SK-N-SH treated with all-trans-retinoic acid at 6 μM for 48 hours (cell line): ENCODE measurements at places on chromosomes 11 and 22.

DNA sequence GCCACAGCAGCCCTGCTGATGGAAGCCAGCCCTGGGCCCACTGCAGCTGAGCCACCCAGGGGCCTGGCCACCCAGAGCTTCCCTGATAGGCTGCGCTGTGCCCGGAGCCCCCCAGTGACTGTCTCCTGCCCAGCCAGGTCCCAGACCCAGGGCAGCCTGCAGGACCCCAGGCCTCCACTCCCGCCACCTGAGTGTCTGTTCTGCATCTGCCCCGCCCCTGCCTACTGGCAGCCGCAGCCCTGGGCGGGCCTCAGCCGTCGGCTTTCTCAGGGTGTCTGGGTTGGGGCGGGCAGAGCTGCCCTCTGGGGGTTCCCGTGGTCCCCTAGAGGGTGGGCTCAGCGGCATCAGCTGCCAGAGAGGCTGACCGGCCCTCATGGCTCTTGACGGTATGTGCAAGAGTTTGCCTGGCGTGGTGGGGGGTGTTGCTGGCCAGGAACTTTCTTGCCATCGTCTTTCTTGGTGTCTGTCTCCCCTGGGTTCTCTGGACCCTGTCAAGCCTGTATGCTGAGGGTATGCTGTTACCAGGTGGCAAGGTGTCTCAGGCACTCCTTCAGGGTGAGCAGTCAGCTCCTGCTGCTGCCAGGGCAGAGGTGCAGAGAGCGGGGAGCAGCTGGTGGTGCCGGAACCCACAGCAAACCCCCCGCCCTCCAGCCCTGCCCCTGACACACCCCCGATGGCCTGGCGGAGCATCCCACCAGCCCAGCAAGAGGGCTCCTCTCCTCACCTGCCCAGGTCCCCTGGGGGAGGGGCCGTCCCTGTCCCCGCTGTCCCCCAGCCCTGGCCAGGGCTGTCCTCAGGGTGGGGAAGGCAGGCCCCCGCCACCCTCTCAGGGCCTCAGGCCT is 12.2 kb upstream of the PIM3 start:
- no peak for ATAC-seq

DNA sequence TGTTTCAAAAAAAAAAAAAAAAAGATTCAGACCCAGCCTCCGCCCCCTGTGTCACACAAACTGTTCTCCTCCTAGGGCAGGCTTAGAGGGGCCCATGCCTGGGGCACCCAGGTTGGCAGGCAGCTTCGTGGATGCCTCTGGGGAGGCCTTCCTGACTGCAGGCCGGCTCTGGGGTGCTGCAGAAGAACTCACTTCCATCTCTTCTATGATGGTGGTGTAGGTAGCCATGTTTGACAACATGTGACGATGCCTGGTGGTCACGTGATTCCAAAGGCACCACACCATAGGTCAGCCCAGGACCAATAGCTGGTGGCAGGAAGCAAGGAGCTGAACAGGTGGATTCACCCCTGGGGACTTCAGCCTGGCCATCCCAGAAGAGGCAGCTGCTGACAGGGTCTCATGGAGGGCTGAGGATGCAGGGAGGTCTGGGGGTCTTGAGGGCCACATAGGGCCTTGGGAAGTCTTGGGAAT is 24.1 kb upstream of the CELSR1 start:
- ATAC-seq = peak; percentile 61

- no peak for ATAC-seq
These were observed 44.6 kb upstream of the LIN7C start for GRCh38 chr11:27551127-27551526.

DNA sequence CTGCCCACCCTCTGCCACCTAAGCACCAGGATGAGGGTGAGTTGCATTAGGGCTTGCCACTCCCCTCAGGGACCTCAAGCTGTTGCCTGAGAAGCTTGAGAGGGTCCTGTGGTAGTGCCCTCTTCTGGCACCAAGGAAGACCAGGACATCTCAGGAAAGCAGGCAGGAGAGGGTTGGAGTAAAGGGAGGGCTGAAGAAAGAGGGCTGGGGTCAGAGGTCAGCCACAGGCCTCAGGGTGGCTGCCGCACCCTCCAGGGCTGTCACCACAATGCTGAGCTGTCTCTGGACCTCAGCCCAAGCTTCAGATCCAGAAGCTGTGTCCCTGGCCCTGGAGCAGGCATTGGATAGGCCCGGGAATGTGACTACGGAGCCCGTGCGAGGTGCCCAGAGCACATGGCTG is 4.1 kb downstream of the SAC3D1 start:
- no peak for ATAC-seq

DNA sequence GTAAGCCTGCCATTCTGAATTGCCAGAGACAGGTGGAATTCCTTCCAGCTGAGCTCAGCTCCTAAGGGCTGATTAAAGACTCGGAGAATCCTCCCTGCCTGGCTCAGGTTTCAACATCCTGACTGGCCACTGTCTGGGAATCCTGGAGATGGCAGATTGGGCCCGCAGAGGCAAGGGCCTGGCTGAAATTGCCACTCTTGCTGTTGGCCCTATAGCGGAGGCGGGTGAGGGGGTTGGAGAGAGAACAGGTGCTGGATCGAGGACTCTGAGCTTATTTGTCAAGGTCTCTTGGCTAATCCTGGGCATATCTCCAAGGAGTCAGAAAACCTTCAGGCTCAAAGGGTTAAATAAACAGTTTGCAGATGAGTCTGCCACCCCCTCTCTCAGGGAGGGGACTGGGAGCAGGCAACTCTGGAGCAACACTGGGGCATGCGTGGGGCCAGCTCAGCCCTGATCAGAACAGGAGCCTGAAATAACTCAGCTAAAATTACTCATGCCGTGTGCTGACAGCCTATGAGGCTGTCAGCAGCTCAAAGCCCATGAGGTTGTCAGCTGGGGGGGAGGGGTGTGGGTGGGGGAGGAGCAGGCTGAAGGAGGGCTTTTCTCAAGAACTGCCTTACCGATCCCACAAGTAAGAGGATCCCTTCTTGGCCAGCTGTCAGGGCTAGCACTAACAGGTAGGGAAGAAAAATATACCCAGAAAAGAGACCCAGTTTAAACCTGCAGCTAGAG is 14.7 kb upstream of the MFRP start:
- peak; percentile 85 for ATAC-seq

- no peak for ATAC-seq
These were observed 1.2 kb downstream of the C2CD2L start for GRCh38 chr11:119108146-119108856.

GRCh38 chr22:35972559-35972958 is 56.1 kb downstream of the RBFOX2 start:
- 0 out of 3 replicates have a peak, but pooled peaks have one; percentile 4 for ATAC-seq

- ATAC-seq = no peak
These were observed 108.8 kb downstream of the WT1 start for GRCh38 chr11:32326522-32326921.

DNA sequence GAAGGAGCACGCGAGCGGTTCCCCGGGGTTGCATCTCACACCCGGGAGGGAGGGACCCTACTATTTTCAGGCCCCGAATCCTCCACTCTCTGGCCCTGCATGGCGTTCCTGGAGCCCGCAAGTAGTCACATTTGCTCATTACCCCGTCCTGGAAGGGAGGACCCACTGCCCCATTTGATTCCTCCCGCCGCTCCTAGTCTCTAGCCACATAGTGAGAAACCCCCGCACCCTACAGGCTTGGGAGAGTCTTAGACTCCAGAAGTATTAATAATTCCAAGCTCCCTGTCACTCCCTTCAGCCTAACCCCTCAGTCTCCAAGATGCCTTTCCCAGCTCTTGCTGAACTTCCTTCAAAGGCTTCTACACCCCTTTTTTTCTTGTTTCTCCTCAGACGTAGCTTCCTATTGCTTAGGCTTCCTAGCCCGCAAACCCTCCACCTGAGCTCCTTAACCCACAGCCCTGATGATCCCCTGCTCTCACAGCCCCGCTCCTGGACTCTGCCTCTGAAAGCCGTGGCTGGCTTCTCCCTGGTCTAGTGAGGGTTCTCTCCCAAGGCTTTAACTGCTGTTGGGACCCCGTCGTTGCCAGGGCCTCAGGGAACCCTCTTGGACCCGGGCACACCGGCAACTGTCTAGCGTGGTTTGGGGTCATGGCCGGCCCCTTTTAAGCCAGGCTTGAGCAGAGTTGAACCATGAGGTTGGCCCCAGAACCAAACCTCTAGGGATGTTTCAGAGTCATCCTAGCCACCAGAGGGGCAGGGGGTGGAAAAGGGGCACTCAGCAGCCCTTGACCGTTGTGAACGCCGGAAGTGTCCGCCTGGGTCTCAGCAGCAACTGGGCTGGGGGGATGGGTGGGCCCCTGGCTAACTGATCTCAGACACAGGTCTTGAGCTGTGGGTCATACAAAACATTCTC is 862 bp downstream of the GGA1 start:
- ATAC-seq = peak; percentile 17

DNA sequence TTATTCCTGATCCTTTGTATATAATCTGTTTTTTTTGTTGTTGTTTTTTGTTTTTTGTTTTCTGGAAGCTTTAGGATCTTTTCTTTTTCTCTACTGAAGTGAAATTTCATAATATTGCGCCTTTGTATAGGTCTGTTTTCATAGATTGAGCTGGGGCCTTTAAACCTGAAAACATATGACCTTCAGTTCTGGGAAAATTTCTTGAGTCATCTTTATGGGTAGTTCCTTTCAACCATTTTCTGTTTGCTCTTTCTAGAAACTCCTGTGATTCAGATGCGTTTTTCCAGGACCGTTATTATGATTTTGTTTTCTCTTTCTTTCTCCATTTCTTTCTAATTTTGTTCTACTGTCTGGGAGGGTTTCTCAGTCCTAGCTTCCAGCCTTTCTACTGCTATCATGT is 43.7 kb downstream of the BSX start:
- ATAC-seq = no peak

DNA sequence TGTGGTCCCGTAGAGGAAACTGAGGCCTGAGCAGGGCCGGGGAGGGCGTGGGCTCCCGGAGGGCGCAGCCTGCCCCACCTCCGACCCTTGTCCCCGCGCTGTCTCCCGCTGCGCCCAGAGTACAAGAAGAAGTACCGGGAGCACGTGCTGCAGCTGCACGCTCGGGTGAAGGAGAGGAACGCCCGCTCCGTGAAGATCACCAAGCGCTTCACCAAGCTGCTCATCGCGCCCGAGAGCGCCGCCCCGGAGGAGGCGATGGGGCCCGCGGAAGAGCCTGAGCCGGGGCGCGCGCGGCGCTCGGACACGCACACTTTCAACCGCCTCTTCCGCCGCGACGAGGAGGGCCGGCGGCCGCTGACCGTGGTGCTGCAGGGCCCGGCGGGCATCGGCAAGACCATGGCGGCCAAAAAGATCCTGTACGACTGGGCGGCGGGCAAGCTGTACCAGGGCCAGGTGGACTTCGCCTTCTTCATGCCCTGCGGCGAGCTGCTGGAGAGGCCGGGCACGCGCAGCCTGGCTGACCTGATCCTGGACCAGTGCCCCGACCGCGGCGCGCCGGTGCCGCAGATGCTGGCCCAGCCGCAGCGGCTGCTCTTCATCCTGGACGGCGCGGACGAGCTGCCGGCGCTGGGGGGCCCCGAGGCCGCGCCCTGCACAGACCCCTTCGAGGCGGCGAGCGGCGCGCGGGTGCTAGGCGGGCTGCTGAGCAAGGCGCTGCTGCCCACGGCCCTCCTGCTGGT is 1.9 kb downstream of the NLRP6 start:
- ATAC-seq = peak; percentile 43
